ENCODE measurements at places on chromosomes 12 and 14. TPM values are rescaled to one million over a fixed set of nuclear protein-coding genes. Genes with fewer than 3 reads are reported as not detected.

The CRIP2 gene
- total RNA-seq, result 94.1 TPM

The HAL gene
- total RNA-seq, result not detected

DNA sequence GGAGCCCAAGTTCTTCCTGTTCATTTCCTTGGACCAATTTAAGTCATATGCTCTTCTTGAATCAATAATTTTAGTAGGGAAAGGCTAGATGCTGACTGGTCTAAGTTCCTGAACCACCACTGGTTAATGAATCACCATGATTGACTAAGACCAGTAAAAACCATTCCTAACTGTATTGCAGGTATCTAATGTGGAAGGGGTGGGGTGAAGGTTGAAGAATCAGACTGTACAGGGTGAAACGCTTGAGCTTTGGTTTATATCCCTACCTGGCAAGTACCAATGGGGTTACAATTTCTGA lies 100.1 kb downstream of the DYRK2 start:
- no peak for DNase-seq

DNA sequence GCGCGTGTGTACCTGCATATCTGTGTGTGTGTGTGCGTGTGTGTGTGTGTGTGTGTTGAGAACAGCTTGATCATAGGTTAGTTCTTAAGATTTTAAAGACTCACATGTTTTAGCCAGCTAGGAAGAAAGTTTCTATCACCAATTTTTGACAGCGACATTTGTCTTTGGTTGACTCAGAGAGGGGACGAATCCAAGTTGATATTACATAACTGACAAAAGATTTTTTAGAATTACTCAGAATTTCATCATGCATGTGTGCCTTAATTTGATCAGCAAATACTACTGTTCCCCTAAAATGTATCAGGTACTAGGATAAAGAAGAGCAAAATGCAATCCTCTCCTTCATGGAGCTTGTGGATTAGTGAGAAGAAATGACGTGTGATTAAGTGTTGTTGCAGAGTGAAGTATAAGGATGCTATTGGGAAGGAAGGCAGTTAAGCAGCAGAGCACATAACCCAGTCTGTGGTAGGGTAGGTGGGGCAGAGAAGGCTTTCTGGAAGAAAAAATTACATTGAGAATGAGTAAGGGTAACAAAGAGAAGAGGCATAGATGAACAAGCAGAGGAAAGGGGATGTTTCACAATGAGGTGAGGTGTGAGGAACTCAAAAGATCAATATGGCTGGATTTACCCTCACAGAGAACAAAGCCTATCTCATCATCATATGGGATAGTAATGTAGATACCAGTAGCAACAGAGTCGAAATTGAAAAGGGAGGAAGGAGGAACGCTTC lies 77.5 kb downstream of the ELK3 start:
- DNase-seq, result no peak

DNA sequence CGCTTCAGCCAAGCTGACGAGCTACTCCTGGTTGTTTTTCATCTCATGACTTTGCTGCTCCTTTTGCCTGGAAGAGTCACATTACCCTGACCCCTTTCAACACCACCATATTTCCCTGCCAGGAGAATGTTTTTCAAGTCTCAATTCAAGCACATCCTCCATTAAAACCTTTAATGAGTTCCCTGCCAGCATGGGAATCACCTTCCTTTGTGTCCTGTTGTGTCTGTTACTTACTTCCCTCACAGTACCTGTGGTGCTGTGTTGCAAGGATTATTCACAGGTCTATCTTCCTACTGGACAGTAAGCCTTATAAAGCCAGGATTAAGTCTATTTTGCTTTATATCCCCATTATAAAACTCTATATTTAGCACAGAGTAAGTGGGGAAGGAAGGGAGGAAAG lies 13.6 kb upstream of the SLC35F4 start:
- DNase-seq, result no peak

GRCh38 chr12:78040111-78040510 lies 209.4 kb downstream of the NAV3 start:
- DNase-seq, result no peak

DNA sequence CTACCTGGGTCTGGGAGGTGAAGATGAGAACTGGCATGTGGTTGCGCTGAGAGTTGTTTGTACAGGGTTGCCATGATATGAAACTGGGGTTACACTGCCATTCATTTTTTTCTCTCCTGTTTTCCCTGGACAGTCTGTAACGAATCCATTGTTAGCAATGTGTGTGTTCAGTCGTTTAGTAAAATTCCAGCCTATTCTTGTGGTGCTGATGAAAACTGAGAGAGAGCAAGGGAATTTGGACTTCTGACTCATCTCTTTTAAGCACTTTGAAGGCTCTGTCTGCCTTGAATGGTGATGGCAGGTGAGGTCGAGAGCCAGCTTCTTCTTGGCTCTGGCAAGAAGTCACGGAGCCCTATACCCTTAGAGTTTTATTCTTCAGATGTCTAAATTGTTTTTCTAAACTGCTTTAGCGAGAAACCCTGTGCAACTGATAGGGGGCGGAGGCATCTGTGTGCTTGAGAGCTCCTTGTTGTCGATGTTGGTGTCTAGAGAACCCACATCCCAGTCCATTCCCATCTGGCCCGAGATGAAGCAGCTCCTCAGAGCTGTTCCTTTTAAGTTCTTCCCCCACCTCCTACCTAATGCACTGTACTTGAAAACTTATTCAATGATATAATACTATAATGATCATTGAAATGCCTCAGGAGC lies 204.4 kb downstream of the TMX1 start:
- DNase-seq, result peak; percentile 18

DNA sequence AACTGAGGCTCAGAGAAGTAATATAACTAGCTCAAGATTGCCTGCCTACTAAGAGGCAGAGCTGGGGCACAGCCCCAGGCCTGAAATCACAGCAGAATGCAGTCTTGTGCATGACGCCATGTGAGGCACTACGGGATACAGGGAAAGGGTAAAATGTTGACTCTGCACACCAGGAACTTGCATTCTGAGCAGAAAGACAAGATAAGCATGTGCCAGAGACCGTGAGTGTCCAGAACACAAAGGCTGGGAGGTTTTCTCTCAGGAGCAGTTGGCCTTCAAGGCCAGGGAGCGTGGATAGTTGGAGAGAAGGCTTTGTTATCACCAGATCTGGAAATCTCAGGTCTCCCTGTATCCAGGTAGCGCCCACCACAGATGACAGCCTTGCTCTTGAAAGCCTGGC lies 23.2 kb upstream of the MLEC start:
- DNase-seq, result no peak

All from Daoy (cell line).